RCC 7860 (cell line): ENCODE measurements at places on chromosomes 1 and 21.

GRCh38 chr1:196481616-196482015, 126.6 kb downstream of the KCNT2 start:
- no peak for DNase-seq

- DNase-seq, result no peak
Observed at GRCh38 chr1:220511179-220511578, 16.8 kb upstream of the MARK1 start.

GRCh38 chr1:240743705-240744104, 131.8 kb upstream of the GREM2 start:
- no peak for DNase-seq

- DNase-seq, result peak; percentile 66
Observed at GRCh38 chr1:59360170-59360569, 63.3 kb downstream of the FGGY start.

GRCh38 chr21:25462517-25462971, 144.7 kb downstream of the MRPL39 start:
- no peak for DNase-seq

- peak; percentile 47 for DNase-seq
Observed at GRCh38 chr1:244050835-244051444, at the start of gene ZBTB18. TSS of gene ZBTB18 (plus strand) at chr1:244051283. CDS start at chr1:244051432, 149 bp downstream.

DNA sequence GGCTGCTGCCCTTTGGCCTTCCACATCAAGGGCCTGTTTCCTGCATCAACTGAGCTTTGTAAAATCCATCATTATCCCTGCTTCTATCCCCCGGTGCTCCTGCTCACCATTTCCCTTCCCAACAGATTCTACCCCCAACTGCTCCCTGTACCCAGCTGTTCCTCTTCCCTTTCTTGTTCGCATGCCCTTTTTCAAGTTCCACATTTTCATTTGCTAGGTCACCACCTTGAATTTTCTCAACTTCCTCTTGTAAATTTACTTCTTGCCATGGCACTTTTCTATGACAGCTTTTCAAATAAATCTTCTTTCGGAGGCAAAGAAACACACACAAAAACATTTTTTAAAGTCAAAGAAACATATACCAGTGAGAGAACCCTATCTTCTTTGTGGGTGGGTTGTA, 330.5 kb upstream of the ADGRL2 start:
- no peak for DNase-seq

DNA sequence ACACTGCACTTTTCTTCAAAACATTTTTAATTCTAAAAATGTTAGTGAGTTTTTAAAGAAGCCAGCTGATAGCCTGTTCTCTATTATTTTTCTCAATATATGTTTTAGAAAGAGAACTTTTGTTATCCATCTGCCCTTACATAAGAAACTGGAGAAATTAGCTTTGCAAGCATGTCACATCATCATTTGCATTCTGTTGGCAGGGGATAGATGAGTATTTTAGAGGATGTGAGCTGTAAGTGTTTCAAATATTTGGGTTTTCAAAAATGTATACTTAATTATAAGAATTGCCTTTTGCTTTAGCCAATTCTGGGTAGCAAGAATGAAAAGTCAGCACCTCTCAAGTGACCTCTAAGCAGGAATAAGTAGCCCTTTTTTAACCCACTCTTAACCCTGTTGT, 7.4 kb downstream of the NFIA start:
- no peak for DNase-seq

DNA sequence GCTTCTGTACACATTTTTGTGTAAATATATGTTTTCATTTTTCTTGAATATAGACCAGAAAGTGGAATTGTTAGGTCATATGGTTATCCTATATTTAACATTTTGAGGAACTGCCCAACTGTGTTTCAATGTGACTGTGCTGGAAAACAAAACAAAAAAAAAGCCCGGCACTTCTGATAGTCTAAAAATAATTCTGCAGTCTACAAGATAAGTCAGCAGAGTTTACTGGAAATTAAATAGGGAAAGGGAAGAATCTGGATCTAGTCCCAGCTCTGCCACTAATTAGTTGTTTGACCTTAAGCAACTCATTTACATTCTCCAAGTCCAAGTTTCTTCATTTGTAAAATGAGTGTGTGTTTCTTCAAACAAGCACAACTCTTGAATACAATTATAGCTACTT, 869.1 kb upstream of the B3GALT2 start:
- DNase-seq, result no peak

GRCh38 chr1:176531921-176532897, 69.2 kb downstream of the PAPPA2 start:
- no peak for DNase-seq

GRCh38 chr21:45498646-45499000, 43.6 kb downstream of the SLC19A1 start:
- no peak for DNase-seq

DNA sequence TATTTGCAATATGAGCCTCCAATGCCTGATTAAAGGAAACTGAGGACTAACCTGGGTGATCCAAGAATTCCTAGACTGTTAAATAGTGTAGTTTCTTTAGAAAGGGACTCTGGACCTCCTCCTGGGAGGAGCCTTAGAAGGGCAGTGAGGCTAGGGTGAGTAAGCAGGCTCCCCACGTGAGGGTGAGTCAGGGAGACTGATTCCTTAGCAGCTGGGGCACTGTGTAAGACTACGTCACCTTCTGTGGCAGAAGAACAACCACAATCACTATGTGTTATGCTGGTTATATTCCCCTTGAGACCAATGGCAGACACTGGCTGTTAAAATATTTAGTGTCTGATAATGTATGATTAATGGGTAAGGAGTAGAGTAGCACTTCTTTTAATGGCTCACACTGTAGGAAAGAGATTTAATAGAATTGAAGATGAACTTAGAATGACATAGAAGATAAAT, 53.3 kb upstream of the SYT14 start:
- DNase-seq, result peak; percentile 99

DNA sequence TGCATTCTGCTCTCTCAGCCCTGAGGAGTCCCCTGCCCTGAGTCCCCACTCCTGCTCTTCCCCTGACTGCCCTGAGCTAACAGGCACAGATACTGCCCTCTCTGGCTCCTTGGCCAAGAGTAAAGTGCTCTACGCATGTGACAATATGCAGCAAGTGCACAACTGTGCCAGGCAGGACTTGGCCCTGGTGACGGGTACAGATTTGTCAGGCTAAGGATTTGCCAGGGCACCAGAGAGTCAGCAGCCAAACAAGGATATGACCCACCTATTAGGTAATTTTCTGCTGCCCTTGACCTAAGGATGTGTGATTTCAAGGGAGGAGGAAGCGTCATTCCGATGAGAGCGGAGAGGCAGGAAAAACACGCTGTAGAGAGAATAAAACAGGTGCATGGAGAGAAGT, 339.0 kb downstream of the PTPRU start:
- DNase-seq, result no peak

- DNase-seq, result no peak
Observed at GRCh38 chr1:119308130-119308700, 60.4 kb upstream of the HAO2 start.

GRCh38 chr1:54557671-54558355, 9.8 kb downstream of the ACOT11 start:
- no peak for DNase-seq

DNA sequence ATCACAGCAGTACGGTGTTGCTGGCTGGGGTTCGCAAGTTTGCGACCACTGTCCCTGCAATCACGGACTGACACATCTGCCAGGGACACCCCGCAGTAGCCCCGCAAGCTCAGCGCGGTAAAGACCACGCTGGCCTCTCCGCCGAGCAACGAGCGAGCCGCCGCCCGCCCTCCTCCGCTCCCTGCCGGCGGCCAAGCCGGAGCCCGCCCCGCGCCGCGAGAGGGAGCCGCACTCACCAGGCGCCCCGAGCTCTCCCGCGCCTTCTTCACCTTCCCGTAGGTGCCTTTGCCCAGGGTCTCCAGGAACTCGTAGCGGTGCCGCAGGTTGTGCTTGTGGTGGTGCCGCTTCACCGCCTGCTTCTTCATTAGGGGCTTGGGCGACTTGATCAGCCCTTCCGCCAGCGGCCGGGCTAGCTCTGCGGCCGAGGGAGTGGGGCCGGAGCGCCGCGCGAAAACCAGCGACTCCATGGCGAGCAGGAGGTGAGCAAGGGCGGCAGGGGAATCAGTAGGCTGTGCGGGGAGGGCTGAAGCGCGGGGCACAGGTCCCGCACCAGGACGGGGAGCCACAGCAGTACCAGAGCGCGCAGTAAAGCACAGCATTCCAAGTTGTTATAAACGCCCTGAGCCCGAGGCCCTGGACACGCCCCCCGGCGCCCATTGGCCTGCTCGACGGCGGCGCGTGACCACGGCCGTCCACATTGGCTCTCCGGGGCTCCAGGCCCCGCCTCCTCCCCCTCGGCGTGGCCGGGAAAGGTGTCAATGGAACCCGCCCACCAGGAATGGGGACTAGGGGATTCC, at the start of gene NUAK2:
Gene NUAK2 (minus strand): TSS at position 584 of the 797 bp plus-strand sequence. CDS start 117 bp downstream, at position 467.
- DNase-seq, result peak; percentile 82

- DNase-seq, result no peak
Observed at GRCh38 chr1:45864167-45865106, 61.0 kb downstream of the MAST2 start.

DNA sequence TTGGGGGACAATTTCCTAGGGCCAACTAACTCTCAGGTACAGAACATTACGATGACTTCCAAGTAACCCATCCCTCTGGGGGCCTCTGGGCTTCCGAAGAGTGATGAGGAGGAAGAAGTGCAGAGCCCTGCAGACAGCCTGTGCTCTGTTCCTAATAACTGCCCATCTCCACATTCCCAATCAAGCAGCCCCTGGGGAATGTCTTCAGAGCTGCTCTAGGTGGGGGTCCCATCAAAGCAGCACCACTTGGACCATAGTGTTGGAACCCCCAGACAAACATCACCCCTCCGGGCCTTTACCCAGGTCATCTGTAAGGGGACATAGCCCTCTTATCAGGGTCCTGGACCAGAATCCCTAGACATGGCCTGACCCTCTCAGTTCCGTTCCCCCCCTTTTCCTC, 357.3 kb downstream of the NPHP4 start:
- no peak for DNase-seq

DNA sequence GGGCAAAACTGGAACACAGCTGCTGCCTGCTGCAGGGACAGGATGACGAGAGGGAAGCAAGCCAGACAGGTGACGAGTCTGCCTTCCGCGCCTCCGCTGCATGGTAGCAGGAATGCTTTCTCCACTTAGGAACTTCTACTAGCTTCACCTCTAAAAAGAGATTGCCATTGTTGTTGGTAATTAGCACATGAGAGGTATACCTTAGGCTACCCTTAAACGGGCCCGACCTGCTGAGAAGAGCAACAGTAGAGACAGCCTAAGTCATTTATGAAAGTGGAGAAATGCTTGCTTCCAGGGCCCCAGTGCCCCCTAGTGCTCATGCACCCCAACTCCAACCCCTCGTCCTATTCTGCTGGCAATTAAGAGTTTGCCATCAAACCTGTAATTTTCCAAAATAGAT, 96.9 kb upstream of the AKT3 start:
- no peak for DNase-seq

GRCh38 chr1:176341656-176342055, 121.3 kb upstream of the PAPPA2 start:
- no peak for DNase-seq

DNA sequence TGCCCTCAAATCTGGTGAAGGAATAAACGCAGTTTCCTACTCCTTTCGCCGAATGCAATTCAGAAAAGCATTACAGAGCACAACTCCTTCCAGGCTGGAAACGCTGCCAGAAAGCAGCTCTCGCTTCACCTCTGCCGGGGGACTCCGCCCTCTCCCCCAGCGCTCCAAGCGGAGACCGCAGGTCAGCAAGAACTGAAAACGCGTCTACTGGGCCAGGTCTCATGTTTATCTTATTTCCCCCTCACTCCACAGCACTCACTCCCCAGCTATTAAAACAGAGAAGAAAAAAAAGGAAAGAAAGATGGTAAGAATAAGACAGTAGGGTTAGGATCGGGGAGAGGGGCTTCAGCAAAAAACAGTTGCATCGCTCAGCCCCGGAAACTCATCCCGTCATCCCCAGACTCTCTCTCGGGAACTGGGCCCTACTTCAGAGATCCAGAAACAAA, 833 bp upstream of the RCOR3 start:
- DNase-seq, result peak; percentile 69

DNA sequence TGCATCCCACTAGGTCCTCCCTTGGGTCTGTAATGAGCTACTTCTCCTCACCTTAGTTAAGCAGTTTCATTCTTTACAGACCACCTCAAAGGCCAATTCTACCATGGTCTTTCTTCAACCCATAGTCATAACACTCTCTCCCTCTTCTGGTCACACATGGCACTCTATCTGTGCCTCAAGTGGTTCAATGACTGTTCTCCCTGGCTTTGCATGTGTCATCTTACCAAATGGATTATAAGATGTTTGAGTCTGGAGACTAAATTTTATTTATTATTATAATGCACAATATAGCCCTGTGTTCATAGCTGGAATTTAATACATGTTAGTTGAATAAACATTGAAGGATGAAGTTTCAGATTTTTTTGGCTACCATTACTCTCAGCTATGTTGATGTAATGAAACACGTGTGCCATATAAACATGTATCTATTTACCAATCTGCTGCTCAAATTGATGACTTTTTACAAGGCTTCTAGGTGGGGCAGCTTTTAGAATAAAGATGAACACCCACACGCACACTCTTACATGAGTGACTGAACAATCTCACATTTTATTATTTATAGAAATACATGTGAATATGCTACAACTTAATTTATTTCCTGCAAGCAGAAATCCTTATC, 102.1 kb downstream of the RUNX1 start:
- DNase-seq, result no peak

DNA sequence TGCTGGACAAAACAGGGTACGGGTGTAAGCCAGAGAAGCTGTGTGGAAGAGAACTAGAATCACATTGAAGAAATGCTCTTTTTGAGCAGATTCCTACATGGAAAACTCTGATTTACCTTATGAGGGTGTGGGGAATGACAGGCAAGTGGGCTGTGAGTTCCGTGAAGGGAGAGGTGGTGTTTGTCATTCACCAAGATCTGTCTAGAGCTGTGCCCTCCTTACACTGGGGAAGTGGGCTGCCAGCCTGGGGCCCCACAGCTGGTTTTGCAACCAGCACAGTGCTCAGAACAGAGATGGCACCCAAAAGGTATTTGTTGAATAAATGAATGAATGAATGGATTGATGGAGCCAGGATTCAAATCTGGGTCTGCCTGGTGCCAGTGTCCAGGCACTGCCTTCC, 10.4 kb downstream of the RCAN1 start:
- no peak for DNase-seq

DNA sequence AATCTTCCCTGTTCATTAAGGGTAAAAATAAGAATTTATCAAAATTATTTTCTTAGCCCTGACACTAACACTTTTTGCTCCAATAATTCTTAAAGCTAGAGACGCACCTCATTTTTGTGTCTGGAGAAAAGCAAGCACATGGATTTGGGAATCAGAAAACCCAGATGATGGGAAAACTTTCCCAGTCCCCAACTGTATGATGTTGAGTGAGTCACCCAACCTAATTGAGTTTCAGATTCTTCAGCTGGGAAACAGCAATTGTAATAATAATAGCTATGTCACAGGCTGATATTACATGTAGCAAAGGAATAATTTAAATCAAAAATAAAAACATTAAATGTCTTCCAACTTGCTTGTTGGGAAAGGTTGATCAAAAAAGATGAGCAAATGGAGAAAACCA, 159.0 kb downstream of the MIS18A start:
- no peak for DNase-seq

DNA sequence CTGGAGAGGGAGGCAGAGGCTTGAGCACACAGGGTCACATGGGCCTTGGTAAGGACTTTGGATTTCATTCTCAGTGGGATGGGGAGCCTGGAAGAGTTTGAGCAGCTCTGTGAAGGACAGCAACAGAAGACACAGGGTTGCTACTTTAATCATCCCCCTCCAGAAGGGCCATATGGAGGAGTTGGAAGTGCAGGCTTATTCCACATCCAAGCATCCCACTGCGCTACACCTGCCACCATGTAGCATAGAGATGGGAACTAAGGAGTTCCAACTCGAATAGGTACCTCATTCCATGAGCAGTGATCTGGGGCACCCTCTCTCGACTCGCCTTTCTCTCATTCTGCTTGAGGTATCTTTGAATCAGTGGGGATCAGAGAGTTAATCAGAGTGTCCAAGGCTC, 54.0 kb upstream of the CTTNBP2NL start:
- no peak for DNase-seq
